Activated CD8-positive, alpha-beta T cell treated with anti-CD3 and anti-CD28 coated beads, Interleukin-2, amount 10 ng/mL, durations not matched to agents 7 days and 5 days (primary cell): ENCODE measurements at places on chromosomes 7 and 10. TPM values are rescaled to one million over a fixed set of nuclear protein-coding genes. Genes with fewer than 3 reads are reported as not detected.

GSTO2 gene
- total RNA-seq, result 0.94 TPM

GCK gene
- total RNA-seq, result not detected

EPDR1 gene
- 0.52 TPM for total RNA-seq

METTL27 gene
- total RNA-seq, result not detected

CTAGE8 gene
- 2.2 TPM for total RNA-seq

MYPN gene
- not detected for total RNA-seq

NAT16 gene
- not detected for total RNA-seq

KCNH2 gene
- total RNA-seq, result not detected
